ENCODE measurements at places on chromosomes 12 and 14.

GRCh38 chr12:43120150-43120549 lies 431.9 kb downstream of the ADAMTS20 start:
- DNase-seq, result no peak

DNA sequence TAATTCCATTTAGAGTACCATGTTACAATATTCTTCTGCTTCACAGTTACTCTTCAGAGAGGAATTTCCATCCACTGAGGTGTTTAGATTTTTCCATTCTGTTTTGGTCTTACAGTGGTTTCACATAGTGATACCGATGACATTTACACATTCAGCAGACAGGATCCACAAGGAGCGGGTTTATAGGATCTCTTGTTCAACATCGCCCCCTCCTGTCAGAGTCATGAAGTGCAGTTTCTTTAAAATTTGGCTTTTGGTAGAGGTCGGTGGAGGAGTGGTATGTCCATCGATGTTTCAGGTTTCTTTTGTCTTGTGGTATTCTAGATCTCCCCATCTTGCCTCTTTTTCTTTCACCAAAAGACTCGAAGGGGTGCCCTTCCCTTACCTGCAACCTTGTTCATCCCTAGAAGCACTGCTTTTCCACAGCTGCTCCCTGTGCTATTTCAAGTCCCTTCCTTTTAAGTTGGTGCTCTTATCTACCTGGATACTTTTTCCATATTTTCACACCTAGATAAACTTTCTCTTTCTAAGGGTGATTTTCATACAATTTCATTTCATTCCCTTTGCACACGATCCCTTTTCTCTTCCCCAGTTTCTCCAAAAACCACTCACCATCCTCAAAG lies 181.3 kb downstream of the ITPR2 start:
- peak; percentile 45 for DNase-seq

GRCh38 chr12:51620448-51620847 lies 29.4 kb downstream of the SCN8A start:
- no peak for DNase-seq

DNA sequence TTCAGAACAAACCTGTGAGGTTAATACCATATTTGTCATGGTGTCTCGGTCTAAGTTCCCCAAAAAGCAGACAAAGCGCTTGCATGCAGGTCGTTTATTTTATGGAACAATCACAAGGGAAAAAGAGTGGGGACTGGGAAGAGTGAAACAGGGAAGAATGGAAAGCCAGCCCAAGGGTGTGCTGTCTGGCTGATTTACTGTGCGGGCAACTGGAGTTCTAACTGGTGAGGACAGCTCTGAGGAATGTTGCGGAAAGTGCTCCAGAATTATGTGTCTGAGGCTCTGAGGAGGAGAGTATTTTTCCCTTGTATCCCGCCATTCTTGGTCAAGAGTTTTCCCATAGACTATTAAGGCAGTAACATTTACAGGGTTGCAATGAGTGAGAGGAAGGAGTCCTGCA lies 465.4 kb downstream of the RMST start:
- DNase-seq, result no peak

- no peak for DNase-seq
Observed at GRCh38 chr12:120125792-120126634, 9.5 kb upstream of the RAB35 start.

DNA sequence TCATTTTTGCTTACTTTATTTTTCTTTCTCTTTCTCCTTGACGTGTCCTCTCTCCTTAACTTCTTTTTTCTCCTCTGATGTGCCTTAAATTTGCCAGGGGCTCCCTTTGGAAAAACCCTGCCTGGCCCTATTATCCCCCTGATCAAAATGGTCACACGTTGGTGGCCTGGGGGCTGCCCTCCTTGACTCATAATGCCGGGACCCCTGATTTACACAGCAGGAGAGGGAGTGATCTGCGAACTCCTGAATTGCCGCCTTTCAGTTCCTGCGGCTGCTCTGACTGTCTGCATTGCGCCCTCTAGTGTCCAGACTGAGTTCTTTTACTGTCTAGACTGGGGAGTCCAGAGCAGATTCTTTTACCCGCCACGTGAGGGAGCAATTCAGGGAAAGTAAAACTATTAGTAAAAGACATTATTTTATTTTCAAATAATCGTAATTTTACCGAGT lies 44.8 kb upstream of the GZMB start:
- peak; percentile 35 for DNase-seq

DNA sequence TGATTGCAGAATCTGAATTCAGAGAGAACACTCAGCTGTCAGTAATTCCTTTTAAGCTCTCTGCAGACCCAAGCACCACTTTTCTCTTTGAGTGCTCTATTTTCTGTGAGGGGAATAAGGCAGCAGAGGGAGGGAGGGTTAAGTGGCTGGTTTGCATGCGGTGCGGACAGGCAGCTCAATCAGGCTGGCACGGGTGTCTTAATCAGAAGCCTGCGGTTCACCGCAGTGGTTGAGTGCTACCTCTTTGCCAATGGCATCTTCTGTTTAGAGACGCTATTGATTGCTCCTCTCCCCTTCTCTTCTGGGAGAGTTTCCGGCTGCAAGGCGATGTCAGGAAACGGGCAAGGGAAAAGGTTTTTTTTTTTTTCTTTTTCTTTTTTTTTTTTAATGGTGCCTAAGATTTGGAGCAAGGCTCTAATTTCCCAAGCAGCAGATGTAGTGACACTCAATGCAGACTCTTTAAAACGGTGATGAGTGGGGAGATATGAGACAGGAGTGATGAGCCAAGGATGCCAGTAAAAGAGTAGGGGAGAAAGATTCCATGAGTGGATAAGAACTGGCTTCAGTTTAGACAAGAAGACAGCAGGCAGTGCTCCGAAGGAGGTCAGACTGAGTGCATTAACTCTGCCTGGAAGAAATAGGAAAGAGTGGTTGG lies 533.7 kb upstream of the SEL1L start:
- no peak for DNase-seq

DNA sequence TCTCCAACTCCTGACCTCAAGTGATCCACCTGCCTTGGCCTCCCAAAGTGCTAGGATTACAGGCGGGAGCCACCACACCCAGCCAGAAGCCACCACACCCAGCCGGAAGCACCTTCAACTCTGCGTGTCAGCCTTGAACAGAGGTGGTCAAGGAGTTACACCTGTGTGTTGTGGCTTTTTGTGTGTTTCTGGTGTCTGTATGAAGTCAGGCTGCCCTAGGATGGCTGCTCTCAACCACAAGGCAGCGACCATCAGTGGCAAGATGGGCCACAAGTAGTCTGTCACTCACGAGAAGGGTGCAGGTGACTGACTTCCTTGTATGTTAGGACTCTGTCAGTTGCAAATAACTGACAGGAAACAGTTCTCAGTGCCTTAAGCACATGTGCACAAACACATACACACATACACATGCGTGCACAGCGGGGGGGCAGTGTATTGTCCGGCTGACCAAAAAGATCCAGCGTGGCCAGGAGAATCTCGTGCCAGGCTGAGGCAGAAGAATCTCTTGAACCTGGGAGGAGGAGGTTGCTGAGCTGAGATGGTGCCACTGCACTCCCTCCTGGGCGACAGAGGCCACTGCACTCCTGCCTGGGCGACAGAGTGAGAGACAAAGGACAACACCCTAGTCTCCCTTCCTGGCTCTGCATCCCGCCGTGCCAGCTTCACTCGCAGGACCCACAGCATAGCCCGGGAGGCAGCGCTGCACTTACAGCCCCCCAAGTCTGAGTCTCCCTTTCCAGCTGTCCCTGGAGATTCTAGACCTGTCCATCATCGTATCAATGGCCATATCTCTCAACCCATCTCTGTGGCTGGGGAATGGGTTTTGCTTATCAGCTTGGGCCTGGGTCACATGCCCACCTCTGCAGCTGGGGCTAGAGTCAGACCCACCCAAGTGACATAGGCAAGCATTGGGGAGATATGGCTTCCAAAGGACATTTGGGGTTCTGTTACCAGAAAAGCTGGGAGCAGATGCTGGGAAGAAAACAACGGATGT lies 13.7 kb downstream of the P2RX4 start:
- no peak for DNase-seq

GRCh38 chr12:22477166-22477893 lies 67.0 kb downstream of the C2CD5 start:
- no peak for DNase-seq

DNA sequence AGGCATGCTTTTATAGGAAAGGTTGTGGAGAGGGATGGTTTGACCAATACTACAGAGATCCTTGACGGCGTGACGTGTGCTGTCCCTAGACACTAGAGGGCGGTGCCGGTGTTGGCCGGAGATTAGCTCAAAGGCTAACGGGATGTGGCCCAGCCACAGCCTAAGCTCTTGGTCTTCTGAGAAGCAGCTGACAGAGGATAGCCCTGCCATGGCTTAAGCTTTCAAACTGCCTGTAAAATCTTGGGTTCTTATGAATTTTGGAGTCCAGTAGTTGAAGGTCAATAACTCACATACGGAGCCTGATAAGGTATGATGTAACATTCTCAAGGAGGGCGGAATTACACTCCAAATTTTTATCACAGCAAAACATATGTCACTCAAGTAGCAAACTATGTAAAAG lies 515.7 kb upstream of the ATXN7L3B start:
- peak; percentile 10 for DNase-seq

- peak; percentile 75 for DNase-seq
Observed at GRCh38 chr14:24430143-24430681, 458 bp downstream of the KHNYN start.

DNA sequence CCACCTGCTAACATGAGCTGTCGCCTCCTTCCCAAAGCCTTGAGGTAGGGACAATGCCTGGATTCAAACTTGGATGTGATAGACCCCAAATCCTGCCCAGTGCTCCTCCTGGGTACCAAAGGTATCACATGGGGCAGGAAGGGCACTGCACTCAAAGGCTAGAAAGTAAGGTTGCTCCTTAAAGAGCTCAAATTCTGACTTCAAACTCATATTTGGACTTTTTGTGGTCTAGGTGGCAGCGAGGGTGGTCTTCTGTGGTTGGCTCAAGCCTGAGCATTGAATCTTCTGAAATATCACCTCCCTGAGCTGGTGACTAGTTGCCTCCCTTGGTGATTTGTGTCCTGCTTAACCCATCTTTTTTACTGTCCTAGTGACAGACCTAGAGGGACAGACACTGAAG lies 8.3 kb upstream of the RNASE4 start:
- DNase-seq, result no peak

DNA sequence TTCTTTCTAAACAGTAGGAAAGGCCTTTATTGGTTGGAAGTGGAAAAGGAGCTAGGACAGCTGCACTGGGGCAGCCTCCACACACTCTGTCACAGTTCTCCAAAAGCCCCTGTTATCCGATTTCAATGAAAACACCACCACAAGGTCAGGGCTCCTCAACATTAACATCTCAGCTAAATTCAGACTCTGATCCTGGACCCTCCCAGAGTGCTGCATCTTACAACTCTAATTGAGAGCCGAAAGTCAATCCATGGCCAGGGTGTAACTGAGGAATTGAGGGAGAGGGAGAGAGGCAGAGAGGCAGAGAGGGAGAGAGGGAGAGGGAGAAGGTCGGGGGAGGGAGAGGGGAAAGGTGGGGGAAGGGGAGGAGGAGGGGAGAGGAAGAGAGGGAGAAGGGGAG lies 32.1 kb downstream of the DICER1 start:
- DNase-seq, result no peak

GRCh38 chr12:14601692-14602478 lies 34.2 kb upstream of the PLBD1 start:
- DNase-seq, result no peak

- DNase-seq, result no peak
Observed at GRCh38 chr12:49451468-49452259, 84.4 kb downstream of the SPATS2 start.

GRCh38 chr12:26773313-26774104 lies 59.5 kb downstream of the ITPR2 start:
- no peak for DNase-seq

DNA sequence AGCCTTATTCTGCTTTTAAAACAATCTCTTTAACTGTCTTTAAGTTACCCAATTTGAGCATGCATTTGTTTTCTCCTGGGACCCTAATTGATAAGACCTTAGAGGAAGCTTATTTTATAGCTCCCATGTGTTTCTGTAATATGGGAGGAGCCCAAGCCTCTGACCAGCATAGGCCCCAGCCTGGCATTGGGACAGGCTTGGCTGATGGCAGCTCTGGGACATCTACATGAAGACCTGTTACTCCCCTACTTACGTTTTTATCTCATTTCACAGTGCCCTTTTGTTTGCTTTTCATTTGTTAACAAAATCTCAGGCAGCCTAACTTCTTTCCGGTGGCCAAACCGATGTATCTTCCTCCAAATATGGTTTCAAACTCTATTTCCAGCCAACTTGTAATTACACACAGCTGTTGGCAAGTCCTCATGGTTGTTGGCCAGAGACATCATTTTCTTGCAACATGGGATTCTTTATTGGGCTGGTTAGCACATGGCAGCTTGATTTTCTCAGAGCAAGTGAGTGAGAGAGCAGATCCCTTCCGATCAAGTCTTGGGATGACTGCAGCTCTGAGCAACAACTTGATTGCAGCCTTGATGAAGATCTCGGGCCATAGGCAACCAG lies 1117.5 kb downstream of the AACS start:
- DNase-seq, result no peak

GRCh38 chr12:123233505-123234308 lies 471 bp downstream of the MTRFR start:
- DNase-seq, result no peak

- no peak for DNase-seq
Observed at GRCh38 chr14:103103461-103104388, 9.2 kb downstream of the EXOC3L4 start.

- no peak for DNase-seq
Observed at GRCh38 chr14:24119691-24120090, 4.9 kb upstream of the NRL start.

DNA sequence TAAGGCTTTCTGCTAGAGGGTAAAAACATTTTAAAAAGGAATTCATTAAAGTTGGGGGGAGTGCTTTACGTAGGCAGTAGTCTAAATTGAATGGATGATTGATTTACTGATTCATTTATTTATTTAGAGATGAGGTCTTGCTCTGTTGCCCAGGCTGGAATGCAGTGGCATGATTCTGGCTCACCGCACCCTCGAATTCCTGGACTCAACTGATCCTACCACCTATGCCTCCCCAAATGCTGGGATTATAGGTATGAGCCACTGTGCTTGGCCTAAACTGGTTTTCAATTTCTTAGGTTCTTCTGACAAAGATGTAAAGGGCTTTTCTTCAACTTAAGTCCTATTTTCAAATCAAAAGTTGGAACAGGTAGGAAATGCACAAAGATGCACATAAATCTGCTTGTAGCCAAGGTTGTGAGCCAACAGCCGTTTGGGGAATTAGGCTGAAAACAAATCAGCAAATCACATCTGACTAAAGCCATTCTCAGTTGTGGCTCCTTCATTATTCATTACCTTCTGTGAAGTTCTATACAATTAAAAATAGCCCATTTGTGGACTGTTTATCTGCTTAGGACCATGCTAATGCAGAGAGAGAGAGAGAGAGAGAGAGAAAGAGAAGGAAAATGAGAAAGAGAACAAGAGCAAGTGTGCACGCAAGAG lies 218.0 kb downstream of the PPM1H start:
- DNase-seq, result no peak

- DNase-seq, result no peak
Observed at GRCh38 chr12:120818416-120818815, 85.7 kb downstream of the SPPL3 start.

All from C1 segment of cervical spinal cord (tissue), 14 donors.